ENCODE measurements at places on chromosomes 3 and 15.
A peak's percentile ranks its signal among the peaks of the same experiment; 100 is the strongest.

DNA sequence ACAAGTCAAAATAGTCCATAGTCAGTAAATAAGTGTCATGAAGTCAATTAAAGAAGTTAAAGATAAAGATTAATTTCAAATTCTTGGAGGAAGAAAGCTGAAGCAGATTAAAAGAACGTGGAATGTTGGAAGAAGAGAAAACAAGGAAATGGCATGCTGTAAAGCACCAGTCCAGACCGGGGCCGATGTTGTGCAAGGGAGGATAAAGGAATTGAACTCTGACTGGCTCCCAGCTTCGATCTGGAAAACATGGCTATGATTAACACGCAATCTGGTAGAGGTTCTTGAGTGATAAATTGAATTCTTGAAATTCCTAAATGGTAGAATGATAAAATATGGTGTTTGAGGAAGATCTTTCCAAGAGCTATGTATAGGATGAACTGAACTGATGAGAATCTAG lies 194.4 kb downstream of the MEIS2 start:
- no peak for DNase-seq

DNA sequence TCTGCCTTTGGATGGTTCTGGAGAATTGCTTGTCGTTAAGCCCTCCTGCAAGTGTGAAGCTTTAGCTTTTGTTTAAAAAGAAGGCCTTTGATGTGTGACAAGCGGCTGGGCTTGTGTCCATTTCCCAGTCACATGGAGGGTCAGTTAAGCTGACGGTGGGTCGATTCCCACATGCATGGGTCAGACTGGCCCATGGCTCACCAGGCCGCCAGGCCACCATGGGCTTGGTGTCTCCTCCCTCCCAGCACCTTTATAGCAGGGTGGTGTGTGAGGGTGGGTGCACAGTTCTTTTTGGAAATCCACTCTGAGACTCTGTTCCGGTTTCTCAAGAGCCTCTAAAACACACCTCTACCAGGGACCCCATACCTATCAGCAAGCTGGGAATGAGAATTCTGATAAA lies 67.2 kb downstream of the SCN5A start:
- DNase-seq = no peak

GRCh38 chr3:111913163-111913763 lies 54.2 kb downstream of the PHLDB2 start:
- DNase-seq = no peak

- no peak for DNase-seq
These were observed 419.4 kb downstream of the RBMS3 start for GRCh38 chr3:29700256-29700655.

DNA sequence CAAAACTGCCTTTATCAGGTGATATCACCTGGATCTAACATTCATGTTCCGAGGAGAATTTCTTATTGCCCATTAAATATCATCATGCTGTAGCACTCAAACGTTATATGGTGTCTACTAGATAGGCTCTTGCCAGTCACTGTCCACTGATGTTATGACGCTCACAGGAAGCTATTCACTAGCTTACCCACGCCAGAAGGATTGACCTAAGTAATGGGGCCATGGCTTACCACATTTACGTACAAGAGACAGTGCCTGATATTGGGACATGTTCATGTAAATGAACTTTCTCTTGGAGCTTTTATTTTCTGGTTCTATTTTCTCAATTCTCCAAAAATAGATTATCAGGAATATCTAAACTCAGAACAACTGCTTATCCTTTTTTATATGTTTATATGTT lies 91.7 kb upstream of the NAALADL2 start:
- DNase-seq = no peak

GRCh38 chr3:186255703-186256331 lies 106.2 kb downstream of the DGKG start:
- DNase-seq = no peak

- DNase-seq = no peak
These were observed 201.6 kb downstream of the EDEM1 start for GRCh38 chr3:5389057-5389456.

GRCh38 chr15:47577000-47577399 lies 140.3 kb upstream of the SEMA6D start:
- DNase-seq = no peak

- no peak for DNase-seq
These were observed 245.4 kb upstream of the CBLB start for GRCh38 chr3:106114220-106114619.

DNA sequence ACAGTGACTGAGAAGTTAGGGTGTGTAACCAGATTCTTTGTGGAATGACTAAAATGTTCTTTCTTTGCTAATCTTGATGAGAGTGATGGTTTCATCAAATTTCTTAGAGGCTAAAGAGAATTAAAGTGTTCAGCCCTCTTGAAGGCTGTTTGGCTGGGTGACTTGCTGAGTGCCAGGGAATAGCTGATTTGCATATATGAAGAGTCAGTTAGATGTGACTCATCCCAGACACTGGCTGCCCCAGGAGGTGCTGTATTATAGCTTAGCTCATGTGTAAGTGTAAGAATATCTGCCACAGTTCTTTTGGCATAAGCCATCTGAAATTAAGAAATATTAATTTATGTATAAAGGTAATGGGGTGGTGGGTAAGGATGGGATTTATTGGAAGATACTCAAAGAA lies 535.1 kb downstream of the NLGN1 start:
- DNase-seq = peak; percentile 25

- no peak for DNase-seq
These were observed 149.5 kb downstream of the RAP2B start for GRCh38 chr3:153311541-153311940.

- DNase-seq = peak; percentile 54
These were observed 37.6 kb downstream of the NCEH1 start for GRCh38 chr3:172673210-172673679.

DNA sequence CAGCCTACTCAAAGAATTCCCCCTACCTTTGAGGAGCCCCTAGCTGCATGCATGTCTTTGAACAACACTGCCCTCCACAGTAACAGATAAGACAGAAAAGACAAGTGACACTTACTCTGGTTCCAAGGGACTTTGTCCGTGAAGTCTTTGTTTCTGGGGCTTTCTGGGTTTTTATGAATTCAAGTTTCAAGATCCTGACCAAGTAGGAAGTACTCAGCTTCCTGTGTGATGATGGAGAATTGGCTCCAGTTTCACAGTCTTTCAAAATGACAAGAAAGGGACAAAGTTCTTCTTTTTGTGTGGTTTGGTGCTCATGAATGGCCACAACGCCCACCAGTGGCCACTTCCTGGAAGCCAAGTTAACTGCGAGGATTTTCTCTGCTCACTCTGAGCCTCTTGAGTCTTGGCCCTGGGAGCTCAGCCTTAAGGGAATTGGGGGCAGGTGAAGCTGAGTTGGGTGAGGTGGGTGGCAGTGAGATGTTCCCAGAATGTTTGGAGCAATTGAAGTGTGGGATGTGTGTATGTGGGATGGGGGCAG lies at the start of gene CCR1:
Gene CCR1, minus strand, starts transcription at position 147 of the 538 bp plus-strand sequence. CDS start 4,000 bp downstream, outside the sequence.
- no peak for DNase-seq

- no peak for DNase-seq
These were observed 85.9 kb downstream of the DCLK3 start for GRCh38 chr3:36678216-36679013.

GRCh38 chr3:41144631-41145030 lies 54.7 kb upstream of the CTNNB1 start:
- DNase-seq = no peak

- DNase-seq = no peak
These were observed 38.6 kb downstream of the CLEC3B start for GRCh38 chr3:45064512-45065372.

GRCh38 chr3:34131091-34131490 lies 332.7 kb downstream of the PDCD6IP start:
- DNase-seq = no peak

DNA sequence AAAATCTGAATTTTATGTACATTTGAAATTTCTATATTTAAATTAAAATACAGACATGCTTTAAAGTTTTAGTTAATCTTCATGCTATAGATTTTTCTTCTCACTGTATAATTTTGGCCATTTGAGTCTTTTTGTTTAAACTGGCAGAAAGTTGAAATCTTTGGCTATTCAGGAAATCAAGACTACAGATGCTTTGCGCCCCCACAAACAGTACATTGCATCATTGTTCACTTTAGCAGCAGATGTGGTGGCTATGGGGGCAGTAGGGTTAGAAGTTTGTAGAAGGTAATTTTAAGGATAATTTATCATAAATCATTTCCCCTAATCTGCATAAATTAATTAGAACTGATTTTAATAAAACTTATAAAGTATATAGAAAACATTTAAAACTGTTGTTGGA lies 20.9 kb downstream of the SPPL2A start:
- DNase-seq = no peak

DNA sequence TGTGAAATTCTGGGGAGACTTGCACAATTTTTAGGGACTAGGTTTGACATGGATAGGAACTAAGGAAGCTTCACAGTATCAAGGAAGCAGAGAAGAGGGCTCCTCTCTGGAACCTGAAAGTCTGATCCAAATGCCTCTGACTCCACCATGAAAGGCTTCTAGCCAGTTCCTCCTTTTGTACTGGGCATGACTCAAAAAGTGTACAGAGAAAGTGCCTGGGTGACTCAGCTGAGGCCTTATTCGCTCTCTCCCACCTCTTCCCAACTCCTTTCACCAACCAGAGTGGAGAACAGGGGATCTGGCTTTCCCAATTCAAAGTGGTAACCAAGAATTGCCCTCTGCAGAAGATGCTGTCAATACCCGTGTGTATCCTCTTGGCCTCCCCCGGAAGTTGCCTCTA lies 342.9 kb upstream of the PROK2 start:
- DNase-seq = no peak

GRCh38 chr15:53569751-53570480 lies 189.5 kb downstream of the WDR72 start:
- DNase-seq = no peak

DNA sequence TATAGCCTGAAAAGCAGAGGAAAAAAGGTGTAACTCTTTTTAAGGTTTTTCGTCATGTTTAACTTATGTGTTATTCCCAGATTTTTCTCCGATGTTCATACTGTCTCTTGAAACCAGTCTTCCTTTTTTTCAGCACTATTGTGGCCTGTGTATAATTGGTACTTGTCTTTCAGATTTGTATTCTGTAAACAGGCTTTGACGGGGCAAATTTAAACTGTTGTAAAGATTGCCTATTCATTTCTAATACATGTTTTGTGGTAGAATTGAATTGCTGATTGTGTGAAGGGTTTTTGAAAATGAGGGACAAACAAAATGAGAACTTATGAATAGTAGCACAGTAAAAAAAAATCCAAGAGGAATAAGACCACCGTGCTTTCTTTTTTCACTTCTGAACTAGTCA lies 33.6 kb downstream of the AKAP13 start:
- DNase-seq = no peak

DNA sequence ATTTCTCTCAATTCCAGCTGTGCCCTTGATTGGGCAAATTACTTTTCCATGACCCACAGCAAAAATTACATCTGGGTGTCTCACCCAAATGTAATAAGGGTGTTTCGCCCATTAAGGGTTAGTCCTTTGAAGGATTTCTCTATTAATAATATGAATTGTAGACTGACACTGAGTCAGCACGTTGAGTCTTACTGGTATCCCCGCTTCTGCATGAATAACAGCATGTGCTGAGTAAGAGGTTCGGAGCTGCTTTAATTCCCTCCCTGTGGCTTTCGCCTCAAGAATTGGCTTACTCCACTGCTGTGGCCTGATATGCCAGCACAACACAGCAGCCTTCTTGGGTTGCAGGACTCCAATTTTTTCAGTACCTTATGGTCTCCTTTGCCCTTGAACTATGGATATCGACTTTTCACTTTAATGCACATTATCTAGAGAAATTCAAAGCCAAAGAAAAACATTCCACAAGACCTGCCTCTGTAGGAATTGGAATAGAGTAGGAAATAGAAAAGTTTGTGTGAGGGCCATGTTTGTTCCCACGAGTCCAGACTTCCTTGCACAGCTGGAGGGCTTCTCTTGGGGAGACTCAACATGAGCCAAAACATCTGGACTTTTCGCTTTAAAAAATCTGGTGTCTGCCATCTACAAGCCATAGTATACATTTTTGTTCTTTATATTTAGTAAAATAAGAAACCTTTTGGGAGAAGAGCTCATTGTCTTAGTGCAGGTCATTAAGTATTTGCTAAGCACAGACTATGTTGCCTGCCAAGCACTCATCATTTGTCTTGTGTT lies 20.7 kb upstream of the ERC2 start:
- DNase-seq = no peak

- DNase-seq = no peak
These were observed 27.4 kb downstream of the MIX23 start for GRCh38 chr3:122355612-122356011.

DNA sequence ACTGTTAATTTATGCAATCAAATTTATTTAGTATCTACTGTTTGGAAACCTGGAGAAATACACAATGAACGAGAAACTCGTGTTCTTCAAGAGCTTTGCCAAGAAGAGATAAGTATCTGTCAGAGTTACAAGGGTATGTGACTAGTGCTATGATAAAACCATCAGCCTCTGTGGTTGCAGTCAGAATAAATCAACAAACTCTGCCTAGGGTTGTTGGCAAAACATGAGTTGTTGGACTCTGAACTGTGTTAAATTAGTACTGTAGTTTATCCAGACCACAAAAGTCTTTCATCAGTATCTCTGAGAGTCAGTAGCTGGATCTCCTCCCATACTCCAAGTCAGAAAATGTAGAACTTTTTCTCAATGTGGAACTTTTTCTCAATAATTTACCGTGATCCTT lies 918.4 kb downstream of the NAALADL2 start:
- no peak for DNase-seq

- DNase-seq = no peak
These were observed 513 bp downstream of the SS18L2 start for GRCh38 chr3:42590989-42591756.

DNA sequence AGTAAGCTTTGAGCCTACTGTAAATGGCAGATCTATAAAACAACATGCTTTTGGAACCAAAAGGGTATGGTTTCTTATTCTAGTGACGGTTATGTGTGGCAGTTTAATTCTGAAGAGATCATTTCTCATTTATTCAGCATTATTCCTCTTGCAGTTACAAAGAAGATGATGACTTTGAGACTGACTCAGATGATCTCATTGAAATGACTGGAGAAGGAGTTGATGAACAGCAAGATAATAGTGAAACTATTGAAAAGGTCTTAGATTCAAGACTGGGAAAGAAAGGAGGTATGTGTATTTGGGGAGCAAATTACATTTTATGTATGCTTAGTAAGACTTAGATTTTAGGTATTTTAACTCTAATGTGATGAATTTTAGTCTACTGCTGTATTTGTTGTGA lies 41.5 kb downstream of the CHD2 start:
- DNase-seq = no peak

All from amniotic stem cell (primary cell).